ENCODE measurements at places on chromosomes 3 and 15. TPM values are rescaled to one million over a fixed set of nuclear protein-coding genes. Genes with fewer than 3 reads are reported as not detected.
A peak's percentile ranks its signal among the peaks of the same experiment; 100 is the strongest.

Gene NRG4
- 0.19 TPM for total RNA-seq

Gene DLL4
- 14.4 TPM for total RNA-seq

Gene CCR2
- total RNA-seq: 0.27 TPM

Gene ANKUB1
- not detected for total RNA-seq

Gene PRKCD
- total RNA-seq: 6.9 TPM

Gene MUC20
- total RNA-seq: 2.3 TPM

Gene A4GNT
- total RNA-seq: not detected

Gene VEPH1
- 0.67 TPM for total RNA-seq

GRCh38 chr15:89654847-89655805 is at the start of gene KIF7:
TSS of gene KIF7 (minus strand) at chr15:89655467. CDS start at chr15:89652930, 2,537 bp downstream.
- H3K27me3 ChIP-seq: no peaks in the 10 kb centered on the region
- no peaks in the 10 kb centered on the region for H3K36me3 ChIP-seq
- H3K4me3 ChIP-seq: peak within 1 kb of the TSS; percentile 57
- peak within 1 kb of the TSS; percentile 22 for H3K27ac ChIP-seq
- H3K4me1 ChIP-seq: peaks cover 20% of the 10 kb centered on the region

- H3K36me3 ChIP-seq: no peaks in the 10 kb centered on the region
- no peaks in the 10 kb centered on the region for H3K4me1 ChIP-seq
- peak overlapping the region; percentile 26 for H3K27ac ChIP-seq
- H3K27me3 ChIP-seq: no peaks in the 10 kb centered on the region
- no peak for DNase-seq
Measured at GRCh38 chr3:66803721-66804695, 194.1 kb upstream of the KBTBD8 start.

DNA sequence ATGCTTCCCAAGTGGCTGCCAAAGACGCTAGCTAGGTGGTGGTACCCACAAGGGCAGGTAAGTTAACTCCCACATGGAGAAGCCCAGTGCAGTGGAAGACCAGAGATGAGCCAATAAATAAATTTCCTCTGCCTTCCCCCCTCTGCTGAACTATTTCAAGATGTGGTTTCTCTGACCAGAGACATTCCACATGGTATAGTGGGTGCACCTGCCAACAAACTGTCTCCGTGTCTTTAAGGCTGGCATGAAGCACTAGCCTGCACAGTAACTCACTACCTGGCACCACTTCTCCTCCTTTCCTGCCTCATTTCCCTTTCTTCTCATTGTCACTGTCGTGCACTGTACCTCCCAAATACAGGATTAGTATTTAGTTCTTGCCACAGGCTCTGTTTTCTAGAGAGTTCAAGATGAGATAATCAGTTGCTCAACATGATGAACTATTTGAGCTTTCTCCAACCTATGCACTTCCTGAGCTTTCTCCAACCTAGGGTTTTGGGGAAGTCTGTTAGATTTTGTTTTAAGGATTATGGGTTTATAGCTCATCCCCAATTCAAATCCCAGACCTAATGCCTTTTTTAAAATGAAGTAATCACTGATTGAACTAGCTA is 8.4 kb upstream of the CRTAP start:
- DNase-seq: no peak
- H3K4me1 ChIP-seq: no peaks in the 10 kb centered on the region
- H3K36me3 ChIP-seq: no peaks in the 10 kb centered on the region
- no peak overlapping the region for H3K4me3 ChIP-seq
- no peak overlapping the region for H3K27ac ChIP-seq

- peak; percentile 12 for DNase-seq
- H3K4me3 ChIP-seq: peak overlapping the region; percentile 25
- H3K36me3 ChIP-seq: no peaks in the 10 kb centered on the region
- no peaks in the 10 kb centered on the region for H3K27me3 ChIP-seq
- no peaks in the 10 kb centered on the region for H3K4me1 ChIP-seq
Measured at GRCh38 chr15:61393949-61394348, 164.8 kb upstream of the RORA start.

DNA sequence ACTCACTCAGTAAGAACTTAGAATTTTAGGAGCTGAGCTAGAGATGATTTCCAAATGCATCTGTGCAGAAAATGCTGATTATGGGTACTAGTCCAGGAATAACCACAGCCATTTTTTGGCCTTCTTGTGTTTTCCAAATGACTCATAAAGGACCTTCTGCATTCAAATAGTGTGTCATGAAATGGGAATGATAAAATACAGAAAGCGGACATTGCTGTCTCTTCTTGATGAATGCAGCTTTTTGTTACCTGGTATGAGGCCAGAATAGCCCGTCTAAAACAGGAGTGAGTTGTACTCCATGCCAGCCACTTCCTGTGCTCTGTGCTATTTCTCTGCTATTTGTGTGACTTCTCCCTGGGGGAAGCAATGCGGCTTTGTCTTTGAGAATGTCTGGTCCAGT is 20.5 kb upstream of the FRMD5 start:
- H3K36me3 ChIP-seq: no peaks in the 10 kb centered on the region
- no peaks in the 10 kb centered on the region for H3K4me1 ChIP-seq
- H3K4me3 ChIP-seq: no peak overlapping the region

GRCh38 chr3:152841131-152841530 is 6.2 kb downstream of the P2RY1 start:
- no peak overlapping the region for H3K27ac ChIP-seq
- peaks cover 24% of the 10 kb centered on the region for H3K4me1 ChIP-seq
- H3K36me3 ChIP-seq: no peaks in the 10 kb centered on the region
- DNase-seq: no peak

GRCh38 chr3:85709346-85709892 is 750.6 kb downstream of the CADM2 start:
- H3K27me3 ChIP-seq: no peaks in the 10 kb centered on the region
- H3K4me3 ChIP-seq: no peak overlapping the region
- H3K27ac ChIP-seq: no peak overlapping the region
- DNase-seq: no peak

DNA sequence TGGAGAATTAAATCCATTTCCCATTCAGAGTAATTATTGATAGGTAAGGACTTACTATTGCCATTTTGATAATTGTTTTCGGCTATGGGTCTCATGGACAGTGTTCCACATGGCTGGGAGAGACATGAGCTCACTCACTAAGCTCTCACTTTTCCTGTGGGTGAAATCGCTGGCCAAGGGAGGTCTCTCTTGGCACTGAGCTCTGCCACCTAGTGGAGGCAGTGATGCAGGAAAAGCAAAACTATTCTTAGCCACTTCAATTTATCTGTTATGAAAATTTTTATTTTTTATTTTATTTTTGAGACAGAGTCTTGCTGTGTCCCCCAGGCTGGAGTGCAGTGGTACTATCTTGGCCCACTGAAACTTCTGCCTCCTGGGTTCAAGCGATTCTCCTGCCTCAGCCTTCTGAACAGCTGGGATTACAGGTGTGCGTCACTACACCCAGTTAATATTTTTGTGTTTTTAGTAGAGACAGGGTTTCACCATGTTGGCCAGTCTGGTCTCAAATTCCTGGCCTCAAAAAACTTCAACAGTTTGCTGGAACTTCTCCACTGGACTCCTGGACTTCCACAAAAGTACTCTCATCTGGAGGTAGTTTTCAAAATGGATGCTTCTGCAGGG is 4.7 kb upstream of the RNF13 start:
- no peak overlapping the region for H3K27ac ChIP-seq
- peak; percentile 69 for DNase-seq
- H3K4me1 ChIP-seq: peaks cover 5% of the 10 kb centered on the region
- H3K36me3 ChIP-seq: no peaks in the 10 kb centered on the region
- H3K4me3 ChIP-seq: no peak overlapping the region
- H3K27me3 ChIP-seq: no peaks in the 10 kb centered on the region

- no peak overlapping the region for H3K27ac ChIP-seq
- no peak overlapping the region for H3K4me3 ChIP-seq
- no peaks in the 10 kb centered on the region for H3K4me1 ChIP-seq
- H3K27me3 ChIP-seq: no peaks in the 10 kb centered on the region
- no peaks in the 10 kb centered on the region for H3K36me3 ChIP-seq
Measured at GRCh38 chr3:45479621-45480035, 91.3 kb downstream of the LARS2 start.

DNA sequence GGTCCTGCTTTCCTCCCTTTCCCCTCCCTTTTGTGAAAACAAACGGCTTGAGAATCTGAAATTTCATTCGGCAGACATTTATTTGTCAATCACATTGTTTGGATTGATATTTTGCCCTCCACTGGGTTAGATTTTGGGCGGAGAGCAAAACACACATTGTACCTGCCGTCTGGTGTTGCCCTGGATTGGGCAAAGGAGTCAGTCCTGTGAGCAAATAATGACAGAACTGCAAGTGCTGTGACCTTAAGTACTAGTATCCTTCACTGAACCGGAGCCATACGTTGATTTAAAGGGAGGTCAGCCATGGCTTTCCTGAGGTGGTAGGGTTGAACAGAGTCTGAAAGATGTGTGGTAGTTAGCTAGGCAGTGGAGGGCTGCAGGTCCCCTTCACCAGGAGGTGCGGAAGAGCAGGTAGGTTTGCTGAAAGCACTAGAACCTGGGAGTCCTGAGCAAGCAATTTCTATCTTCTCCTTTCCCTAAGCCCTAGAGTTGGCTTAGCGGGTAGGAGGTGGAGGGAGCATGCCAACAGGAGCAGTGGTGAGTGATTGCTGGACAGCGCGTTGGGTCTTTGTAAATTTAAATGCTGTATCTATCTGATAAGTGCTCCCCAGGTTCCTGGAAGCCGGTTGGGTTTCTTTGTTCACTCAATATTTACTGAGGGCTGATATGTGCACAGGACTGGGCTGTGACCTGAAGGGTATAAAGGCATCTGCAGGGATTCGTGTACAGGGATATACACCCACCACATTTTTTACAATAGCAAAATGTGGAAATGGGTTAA is 2.0 kb downstream of the PDIA5 start:
- H3K36me3 ChIP-seq: no peaks in the 10 kb centered on the region
- H3K4me1 ChIP-seq: peaks cover 7% of the 10 kb centered on the region
- no peaks in the 10 kb centered on the region for H3K27me3 ChIP-seq
- no peak overlapping the region for H3K4me3 ChIP-seq
- DNase-seq: no peak

DNA sequence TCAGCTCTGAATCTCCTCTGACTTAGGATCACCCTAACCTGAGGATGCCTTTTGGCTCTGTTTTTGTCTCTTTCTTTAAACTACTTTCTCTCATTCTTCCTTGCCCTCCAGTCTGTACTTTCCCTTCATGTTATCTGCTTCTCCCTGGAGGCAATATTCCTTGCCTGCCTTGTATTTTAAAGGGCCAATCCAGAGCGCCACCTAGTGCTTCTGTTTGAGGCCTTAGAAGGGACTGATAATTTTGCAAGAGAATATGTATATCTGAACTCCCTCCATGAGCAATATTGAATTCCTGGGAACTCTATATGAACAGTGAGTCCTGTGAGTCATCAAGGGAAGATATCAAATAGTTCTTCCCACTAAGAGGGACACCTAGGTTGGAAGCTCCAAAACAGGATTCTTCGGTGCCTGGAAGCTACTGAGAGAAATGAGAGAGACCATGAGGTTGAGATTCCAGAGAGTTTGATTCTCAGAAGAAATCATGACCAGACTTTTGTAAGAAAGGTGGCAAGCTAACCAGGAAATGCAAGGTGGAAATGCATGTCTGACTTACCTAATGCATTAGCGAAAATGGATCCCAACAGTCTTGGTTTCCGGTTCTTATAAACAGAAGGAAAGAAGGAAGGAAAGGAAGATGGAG is 203.8 kb upstream of the CD96 start:
- no peaks in the 10 kb centered on the region for H3K36me3 ChIP-seq
- H3K27ac ChIP-seq: no peak overlapping the region
- no peak overlapping the region for H3K4me3 ChIP-seq
- DNase-seq: peak; percentile 36
- no peaks in the 10 kb centered on the region for H3K27me3 ChIP-seq

GRCh38 chr3:127087441-127087840 is 104.5 kb downstream of the PLXNA1 start:
- DNase-seq: no peak
- H3K4me3 ChIP-seq: no peak overlapping the region
- H3K27me3 ChIP-seq: no peaks in the 10 kb centered on the region
- no peaks in the 10 kb centered on the region for H3K4me1 ChIP-seq

- H3K4me1 ChIP-seq: peaks cover 10% of the 10 kb centered on the region
- no peak overlapping the region for H3K27ac ChIP-seq
- H3K36me3 ChIP-seq: no peaks in the 10 kb centered on the region
- no peak for DNase-seq
- H3K27me3 ChIP-seq: no peaks in the 10 kb centered on the region
- no peak overlapping the region for H3K4me3 ChIP-seq
Measured at GRCh38 chr3:170903123-170903522, 5.3 kb downstream of the EIF5A2 start.
